Epithelial cell of proximal tubule (primary cell): ENCODE measurements at places on chromosomes 3 and 15. TPM values are rescaled to one million over a fixed set of nuclear protein-coding genes. Genes with fewer than 3 reads are reported as not detected.

Gene SPATA12
- total RNA-seq = 0.06 and 0.43 TPM in 2 replicates

Gene RASL12
- not detected in 2 replicates for total RNA-seq

Gene KPNA4
- 17.0 and 27.7 TPM in 2 replicates for total RNA-seq

DNA sequence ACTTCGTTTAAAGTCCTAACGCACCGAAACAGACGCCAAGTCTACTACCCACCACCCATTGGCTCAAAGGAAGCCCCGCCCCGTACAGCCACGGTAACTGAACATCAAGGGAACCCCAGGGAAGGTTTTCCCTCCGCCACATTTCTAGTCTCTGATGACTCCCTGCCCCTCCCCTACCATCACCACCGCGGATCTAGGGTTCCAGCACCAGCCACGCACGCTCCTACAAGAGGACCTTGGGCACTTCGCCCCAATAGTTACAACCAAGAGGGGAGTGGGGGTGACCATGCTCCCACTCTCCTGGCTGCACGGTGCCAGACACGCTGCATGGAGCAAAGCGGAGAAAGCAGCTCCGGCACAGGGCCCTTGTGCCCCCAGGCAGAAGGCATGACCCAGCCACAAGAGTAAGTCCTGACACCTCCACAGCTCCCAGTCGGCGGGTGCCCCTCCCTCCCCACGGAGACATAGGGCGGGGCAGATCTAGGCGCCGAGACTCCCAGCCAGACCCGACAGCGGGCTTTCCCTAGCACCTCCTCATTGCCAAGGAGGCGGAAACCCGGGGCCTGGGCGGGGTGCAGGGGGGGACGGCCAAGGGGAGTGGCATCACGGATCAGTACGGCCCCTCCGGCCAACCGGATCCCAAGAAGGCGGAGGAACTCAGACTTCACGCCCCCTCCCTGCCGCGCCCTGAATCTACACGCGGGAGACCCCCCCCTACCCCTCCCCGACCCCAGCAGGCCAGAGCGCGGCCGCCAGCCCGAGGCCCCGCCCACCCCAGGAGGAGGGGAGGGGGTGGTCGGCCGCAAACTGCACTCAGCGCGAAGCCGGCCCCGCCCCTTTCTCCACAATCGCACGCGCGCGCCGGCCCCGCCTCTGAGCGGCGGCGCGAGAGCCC, 936 bp downstream of the SIN3A start:
- no peak for DNase-seq

DNA sequence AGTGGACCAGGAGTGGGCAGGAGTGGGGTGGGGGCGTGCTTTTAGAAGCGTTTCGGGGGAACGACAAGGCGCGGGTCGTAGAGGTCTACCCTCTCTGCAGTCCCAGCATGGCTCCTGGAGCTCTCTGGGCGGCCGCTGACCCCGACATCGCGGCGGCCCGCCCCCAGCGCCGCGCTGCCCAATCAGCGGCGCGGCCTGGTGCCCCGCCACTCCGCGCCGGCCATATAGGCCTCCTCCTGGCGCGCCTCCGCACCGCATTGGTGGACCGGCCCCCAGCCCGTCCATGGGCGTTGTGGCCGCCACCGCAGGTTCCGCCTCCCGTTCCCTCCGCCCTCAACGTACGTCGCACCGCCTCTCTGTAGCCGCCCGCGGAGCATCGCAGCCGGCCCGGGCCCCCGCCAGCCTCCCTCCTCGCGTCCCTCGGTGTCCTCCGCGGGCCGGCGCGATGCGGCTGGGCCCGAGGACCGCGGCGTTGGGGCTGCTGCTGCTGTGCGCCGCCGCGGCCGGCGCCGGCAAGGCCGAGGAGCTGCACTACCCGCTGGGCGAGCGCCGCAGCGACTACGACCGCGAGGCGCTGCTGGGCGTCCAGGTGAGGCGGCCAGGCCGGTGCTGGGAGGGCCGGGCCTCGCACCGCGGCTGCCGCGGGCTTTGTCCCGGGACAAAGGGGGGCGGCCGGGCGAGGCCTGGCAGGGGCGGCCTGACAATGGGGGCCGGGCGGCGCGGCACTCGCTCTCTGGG, at the start of gene RCN2:
TSS of gene RCN2 (plus strand) at position 353 of the 738 bp plus-strand sequence. CDS start at position 446, 93 bp downstream.
- peak; percentile 19 for DNase-seq

GRCh38 chr3:42198709-42199108, 67.3 kb downstream of the CCK start:
- no peak for DNase-seq

DNA sequence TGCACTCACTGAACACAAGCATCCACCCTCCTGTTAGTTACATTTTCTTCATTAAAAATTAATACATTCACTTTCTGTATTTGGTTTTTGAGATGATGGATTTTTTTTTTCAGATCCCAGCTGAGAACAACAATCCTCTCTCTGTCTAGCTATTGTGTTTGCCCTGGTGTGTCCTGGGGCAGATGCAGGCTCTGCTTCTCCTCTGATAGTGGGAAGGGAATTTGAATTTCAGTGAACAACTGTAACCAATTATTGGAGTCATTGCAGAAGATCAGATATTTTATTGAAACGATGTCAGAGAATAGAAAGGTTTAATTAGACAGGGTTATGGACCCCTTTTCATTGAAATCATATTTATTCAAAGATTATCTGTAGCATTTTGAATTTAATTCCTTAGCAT, 33.1 kb upstream of the RYR3 start:
- DNase-seq = no peak

DNA sequence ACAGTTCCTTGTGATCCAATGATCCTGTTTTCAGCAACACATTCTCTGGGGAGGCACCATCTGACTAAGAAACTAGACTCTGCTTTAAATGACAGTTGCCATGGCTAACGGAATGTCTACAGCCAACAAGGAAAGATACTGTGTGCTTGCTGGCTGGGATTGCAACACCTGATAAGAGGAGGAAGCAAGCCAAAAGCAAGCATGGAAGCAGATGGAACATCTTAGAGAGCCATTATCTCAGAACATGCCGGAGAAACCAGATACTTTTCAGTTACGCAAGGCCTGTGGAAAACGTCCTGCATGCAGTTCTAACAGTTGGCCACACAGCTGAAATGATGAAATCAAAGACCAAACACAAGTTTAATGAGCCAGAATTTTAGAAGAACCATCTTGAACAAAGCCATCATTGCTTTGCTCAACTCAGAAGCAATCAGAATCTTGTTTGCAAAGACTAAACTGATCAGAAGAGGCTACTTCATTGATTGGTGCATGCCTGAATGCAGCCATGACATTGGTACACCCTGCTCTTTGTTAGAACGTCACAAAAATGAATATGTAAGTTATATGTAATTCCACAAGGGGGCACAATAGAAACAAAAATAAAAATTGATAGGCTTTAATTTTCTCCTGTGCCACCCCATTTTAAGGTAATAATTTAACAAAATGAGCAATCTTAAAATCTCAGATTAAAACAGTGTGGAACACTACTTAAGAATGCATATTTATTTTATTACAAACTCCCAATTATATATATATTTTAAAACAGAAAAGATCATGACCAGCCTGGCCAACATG, 50.8 kb downstream of the GXYLT2 start:
- peak; percentile 65 for DNase-seq
